Airway epithelial cell (primary cell): ENCODE measurements at places on chromosomes 7 and 10. TPM values are rescaled to one million over a fixed set of nuclear protein-coding genes. Genes with fewer than 3 reads are reported as not detected.

The CALHM3 gene
- total RNA-seq, result not detected in 2 replicates

The SPDYE2 gene
- total RNA-seq, result not detected in 2 replicates

The SPOCK2 gene
- not detected in 2 replicates for total RNA-seq

The FEZF1 gene
- not detected in 2 replicates for total RNA-seq

The GNAT3 gene
- total RNA-seq, result not detected in 2 replicates
